Stimulated activated CD8-positive, alpha-beta memory T cell treated with anti-CD3 and anti-CD28 coated beads, Interleukin-15, amount 100 ng/mL, for 48 hours (primary cell): ENCODE measurements at places on chromosomes 3 and 15.

GRCh38 chr3:156416846-156417558, 137.9 kb downstream of the SSR3 start:
- no peak for DNase-seq

- no peak for DNase-seq
These were observed 556.2 kb upstream of the CBLB start for GRCh38 chr3:106425026-106425425.

- no peak for DNase-seq
These were observed 870 bp upstream of the TSEN2 start for GRCh38 chr3:12483410-12483809.

DNA sequence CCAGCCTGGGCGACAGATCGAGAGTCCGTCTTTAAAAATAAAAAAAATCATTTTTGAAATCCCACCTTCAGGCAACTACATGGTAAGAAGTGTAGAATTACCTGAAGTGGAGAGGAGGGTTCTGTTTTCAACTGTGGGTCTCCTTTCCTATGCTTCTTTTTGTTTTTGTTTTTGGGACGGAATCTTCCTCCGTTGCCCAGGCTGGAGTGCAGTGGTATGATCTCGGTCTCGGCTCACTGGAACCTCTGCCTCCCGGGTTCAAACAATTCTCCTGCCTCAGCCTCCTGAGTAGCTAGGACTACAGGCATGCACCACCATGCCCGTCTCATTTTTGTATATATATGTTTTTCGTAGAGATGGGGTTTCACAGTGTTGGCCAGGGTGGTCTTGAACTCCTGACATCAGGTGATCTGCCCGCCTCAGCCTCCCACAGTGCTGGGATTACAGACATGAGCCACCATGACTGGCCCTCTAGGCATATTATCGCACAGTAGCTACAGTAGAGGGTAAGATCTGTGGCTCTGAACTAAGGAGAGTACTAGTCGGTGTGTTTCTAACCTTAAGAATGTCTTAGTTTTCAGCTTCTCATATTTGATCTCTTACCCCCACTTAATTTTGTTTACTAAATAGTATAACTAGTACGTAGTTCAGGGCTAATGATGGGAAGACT, 8.5 kb downstream of the EBLN2 start:
- no peak for DNase-seq

- DNase-seq = no peak
These were observed 13.2 kb downstream of the STOML1 start for GRCh38 chr15:73978896-73979295.

DNA sequence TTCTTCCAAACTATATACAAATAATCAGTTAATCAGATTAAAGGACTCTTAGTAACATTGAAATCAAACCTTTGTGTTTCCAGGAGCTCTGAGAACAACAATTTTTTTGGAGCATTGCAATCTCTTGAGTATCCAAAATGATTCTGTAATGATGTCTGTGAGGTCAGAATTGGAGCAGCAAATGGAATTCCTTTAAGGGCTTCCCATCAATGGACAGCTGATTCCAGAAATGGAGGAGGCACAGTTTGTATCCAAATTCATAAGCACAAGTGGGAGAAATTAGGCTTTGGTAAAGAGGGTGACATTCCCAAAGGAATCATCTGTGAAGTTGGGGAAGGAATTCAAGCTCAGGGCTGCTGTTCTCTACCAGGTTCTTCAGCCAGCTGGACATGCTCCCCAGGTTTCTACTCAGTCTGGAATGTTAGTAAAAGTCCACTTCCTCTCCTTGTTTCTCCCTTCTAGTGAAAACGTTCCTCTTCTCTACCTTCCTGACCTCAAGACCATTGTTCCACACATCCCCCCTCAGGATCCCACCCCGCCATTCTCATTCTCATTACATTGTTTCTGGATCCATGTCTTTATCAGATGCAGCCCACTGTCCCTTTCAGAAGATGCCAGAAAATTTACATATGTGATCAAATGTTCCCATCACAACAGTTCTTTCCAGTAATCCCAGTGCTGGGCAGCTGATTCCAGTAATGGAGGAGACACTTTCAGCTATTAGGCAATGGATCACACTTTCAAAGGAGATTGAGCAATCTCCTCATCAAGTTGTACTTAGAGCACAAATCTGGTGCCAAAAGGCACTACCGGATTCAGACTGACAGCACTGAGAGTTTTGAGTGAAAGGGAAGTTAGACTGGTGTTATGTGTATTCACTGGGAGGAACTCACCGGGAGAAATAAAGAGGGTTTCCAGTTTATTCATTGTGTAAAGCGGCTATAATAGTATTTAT, 391.3 kb upstream of the TPRG1 start:
- no peak for DNase-seq

GRCh38 chr15:41876007-41876406, 17.8 kb downstream of the SPTBN5 start:
- no peak for DNase-seq

DNA sequence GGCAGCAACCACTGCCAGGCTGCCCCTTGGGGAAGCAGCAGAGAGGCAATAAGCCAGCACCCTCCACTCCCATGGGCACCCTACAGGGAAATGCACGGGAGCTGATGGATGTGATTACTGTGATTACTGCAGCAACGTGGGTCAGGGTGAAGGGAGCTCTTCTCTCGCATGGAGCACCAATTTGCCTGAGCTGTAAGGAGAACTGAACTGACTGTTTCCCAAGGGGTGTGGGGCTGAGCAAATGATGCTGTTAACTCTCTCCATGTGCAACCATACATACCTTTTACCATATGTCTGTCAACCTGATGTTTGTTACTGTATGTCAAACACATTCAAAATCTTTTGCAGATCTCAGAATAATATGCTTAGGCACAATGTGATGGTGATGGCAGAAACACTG, 680.6 kb downstream of the SQOR start:
- DNase-seq = no peak

- DNase-seq = no peak
These were observed 1.9 kb downstream of the SPINT1 start for GRCh38 chr15:40845511-40846284.

- DNase-seq = no peak
These were observed 14.9 kb upstream of the LEKR1 start for GRCh38 chr3:156811089-156811862.

- no peak for DNase-seq
These were observed 46.2 kb downstream of the CMTM7 start for GRCh38 chr3:32437896-32438295.

GRCh38 chr3:193446965-193447602, 68.5 kb upstream of the ATP13A5 start:
- no peak for DNase-seq

GRCh38 chr3:169390741-169391305, 272.7 kb downstream of the MECOM start:
- DNase-seq = no peak

- DNase-seq = no peak
These were observed 345.5 kb downstream of the EPHB1 start for GRCh38 chr3:135140591-135140990.
